ENCODE measurements at places on chromosomes 7 and 10.

DNA sequence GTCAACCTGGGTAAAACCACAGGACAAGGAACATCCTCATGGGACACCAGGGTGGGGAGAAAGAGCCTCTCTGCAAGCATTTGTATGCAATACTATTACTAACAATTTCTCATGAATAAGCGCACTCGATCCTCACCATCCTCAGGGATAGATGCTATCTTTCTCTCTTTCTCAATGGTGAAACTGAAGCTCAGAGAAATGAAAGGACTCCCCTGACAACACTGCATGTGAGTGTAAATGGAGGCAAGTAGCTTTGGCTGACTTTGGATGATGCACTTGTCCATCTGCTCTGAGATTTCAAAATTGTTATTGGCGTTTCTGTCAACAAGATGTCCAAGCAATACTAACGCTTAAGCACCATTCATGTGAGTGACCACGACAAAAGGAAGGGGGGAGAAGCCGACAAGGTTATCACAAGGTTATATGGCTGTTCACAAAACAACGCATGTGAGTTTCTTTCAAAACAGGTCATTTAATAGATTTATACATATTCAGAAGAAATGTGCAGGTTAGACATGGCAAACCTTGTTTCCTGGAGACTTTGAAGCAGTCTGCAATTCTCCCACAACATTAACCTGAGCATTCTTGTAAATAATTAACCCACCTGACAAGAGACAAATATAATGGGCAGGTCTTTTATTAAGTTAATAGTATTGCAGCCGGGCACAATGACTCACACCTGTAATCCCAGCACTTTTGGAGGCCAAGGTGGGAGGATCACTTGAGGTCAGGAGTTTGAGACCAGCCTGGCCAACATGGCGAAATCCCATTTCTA, 54.0 kb downstream of the IFIT5 start:
- no peak for DNase-seq

GRCh38 chr10:124728830-124729661, 15.1 kb downstream of the FAM53B start:
- no peak for DNase-seq

DNA sequence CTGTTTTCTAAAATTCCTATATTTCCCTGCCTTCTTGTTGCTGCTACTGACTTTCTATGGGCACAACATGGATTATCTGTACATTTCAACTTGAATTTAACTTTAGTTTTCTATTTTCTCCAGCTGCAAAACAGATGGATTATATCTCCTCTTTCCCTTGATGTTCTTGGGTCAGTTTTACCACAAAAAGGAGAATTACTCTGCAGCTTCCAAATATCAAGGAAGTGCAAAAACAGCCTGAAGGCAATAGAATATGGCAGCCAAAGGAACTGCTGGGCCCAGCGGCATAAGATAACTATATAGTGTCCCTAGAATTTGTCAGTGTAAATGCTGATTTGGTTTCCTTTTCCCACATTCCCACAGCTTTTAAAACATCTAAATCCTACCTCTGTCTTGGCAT, 29.1 kb downstream of the CPED1 start:
- DNase-seq: no peak

- DNase-seq: no peak
These were observed 13.2 kb upstream of the FRMPD2 start for GRCh38 chr10:48287417-48288391.

- no peak for DNase-seq
These were observed 96.4 kb downstream of the CTNNA3 start for GRCh38 chr10:67599597-67599996.

GRCh38 chr7:104264285-104264684, 56.5 kb upstream of the ORC5 start:
- DNase-seq: no peak

DNA sequence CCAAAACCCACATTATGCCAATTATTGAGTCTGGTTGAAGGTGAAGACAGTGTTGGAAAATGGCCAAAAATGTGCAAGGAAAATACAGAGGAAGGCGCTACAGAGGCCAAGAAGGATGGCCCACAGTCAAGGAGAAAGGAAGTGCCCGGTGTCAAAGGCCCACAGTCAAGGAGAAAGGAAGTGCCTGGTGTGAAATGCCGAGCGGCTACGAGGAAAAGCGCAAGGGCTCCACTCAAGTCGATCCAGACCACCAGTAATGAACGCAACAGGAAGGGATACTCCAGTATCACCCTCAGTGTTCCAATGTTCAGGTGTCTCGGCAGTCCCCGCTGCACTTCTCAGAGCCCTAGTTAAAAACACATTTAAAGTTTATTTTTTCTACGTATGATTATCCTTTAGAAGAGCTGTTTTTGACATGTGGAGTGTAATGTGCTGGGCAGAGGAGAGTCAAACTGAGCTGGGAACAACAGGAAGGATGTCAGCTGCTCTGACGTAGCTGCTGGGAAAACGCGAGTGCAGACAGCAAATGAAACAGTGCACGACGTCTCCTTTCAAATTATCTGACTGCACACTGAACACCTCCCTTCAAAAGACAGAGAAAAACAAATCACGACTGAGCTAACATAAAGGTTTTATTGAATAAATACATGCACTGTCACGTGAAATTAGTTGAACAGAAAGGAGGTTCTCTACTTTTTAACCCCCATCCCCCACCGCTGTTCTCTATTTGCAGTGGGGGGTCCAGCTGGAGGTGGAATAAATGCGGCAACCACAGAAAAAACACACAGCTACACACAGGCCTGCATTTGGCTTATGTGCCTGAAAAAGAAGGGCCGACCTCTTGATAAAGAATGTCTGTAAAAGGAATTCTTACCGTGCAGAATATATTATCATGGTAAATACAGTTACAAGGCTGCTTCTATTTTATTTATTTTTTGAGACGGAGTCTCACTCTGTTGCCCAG, 26.1 kb upstream of the NCAPG2 start:
- no peak for DNase-seq

GRCh38 chr7:36456138-36456537, 66.5 kb downstream of the ANLN start:
- no peak for DNase-seq

DNA sequence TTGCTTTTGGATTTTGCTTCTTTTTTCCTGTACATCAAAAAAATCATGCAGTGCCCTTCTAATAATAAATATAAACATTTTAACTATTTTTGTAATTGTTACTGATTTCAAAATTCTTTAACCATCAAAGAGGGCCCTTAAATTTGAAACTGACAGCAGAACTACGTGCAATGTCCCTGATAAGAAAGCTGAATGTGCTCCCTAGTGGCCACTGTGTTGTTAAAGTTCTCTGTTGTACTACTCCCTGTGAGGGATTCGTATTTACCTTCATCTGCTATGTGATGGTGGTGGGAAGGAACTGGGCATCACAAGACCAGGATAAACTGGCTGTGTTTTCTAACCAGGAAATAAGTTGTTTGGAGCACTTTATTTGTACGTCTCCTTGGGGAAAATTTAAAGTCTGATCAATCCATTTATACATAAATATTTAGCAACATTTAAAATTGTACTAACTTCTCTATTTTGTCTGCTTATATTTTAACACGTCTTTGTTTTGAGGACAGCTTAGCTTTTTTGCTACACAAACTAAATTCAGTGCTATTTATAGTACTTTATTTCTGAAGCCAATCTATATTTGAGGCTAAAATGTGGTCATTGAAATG, 322.4 kb downstream of the HGF start:
- no peak for DNase-seq

DNA sequence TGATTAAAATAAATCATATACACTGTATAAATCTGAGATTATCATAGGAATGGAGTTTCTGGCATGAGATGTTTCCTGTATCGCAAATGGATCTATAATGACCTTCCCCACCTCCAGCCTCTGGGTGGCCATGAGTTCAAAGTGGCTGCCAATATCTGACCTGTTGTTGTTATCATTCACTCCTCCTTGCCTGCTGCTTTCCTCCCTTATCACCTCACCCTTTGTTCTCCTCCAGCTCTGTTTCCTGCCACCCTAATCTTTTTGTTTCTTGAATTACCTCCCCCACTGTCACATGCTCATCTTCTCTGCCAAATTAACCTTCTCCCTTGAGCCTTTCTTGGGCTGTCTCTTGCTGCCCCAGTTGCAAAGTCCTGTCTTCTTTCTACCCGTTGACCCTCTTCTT, 12.0 kb downstream of the SCD start:
- no peak for DNase-seq

- DNase-seq: no peak
These were observed 223.1 kb upstream of the INHBA start for GRCh38 chr7:41925946-41926345.

GRCh38 chr10:77406764-77407430, 230.7 kb downstream of the KCNMA1 start:
- no peak for DNase-seq

DNA sequence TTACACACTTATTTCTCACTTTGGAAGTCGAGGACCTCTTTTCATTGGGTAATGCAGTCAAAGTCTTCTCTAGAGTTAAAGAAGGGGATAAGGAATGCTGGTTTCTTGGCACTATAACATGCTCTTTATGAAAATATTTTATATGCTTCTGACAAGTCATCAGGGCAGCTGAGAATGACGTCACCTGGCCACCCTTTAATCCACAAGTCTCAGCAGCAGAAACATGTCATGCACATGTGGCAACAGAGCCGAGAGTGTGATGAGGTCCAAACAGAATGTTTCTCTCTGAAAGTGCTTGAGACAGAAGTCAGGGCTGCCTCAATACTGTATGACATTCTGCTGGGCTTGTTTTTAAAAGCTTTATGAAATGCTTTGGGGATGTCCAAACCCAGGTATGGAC, 63.5 kb upstream of the C10orf90 start:
- no peak for DNase-seq

DNA sequence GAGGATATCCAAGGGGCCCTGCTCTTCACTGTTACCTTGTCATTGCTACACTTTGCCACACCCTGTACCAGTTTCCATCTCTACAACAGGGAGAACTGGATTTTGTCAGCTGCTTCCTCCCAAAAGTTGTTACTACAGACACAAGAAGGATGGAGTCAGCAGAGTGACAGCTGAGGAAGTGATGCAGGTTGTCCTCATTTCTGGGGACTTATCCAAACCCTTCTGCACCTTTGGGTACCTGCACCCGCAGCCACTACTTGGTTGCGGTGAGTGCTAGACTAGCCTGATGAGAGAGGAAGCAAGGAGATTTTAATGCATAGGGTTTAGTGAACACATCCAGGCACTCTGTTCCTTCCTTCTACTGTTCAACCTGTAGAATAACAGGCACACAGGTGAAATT, 281.0 kb downstream of the RPS24 start:
- no peak for DNase-seq

DNA sequence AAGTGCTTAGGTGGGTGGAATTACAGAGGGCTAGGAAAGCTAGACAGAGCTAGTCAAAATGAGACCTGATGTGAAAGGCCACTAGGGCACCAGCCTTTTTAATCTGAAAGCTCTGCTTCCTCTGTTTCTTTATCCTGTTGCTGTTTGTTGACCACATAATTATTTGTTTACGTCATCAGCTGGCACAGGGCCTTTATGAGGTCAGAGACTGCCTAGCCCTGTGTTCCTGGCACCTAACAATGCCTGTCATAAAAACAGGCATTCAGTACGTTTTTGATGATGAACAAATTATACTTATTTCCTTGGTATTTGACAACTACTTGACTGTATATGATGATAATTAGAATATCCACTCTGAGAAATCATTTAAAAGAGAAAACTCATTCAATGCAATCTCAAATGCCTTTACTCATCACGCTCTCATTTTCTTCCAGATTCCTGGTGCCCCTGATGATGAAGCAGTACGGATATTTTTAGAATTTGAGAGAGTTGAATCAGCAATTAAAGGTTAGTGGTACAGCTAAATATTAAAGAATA, 26.0 kb downstream of the RBM17 start:
- DNase-seq: no peak

DNA sequence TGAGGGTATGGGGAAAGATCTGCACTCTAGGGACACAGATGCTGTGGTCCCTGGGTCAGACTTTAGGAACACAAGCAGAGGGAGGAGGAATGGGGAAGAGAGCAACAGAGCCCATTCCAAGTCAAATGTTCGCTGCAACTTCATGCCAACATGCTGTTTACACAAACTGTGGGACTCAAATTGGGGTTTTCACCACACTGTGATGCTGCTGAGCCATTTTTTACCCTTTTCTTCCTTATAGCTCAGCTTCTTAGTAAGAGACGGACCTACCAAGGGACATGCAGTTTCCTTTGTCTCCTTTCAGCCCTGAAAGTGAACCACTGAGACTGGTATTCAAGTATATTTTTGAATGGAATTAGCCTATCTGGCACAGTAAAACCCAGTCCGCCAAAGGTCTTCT, 64.3 kb upstream of the AGK start:
- no peak for DNase-seq

DNA sequence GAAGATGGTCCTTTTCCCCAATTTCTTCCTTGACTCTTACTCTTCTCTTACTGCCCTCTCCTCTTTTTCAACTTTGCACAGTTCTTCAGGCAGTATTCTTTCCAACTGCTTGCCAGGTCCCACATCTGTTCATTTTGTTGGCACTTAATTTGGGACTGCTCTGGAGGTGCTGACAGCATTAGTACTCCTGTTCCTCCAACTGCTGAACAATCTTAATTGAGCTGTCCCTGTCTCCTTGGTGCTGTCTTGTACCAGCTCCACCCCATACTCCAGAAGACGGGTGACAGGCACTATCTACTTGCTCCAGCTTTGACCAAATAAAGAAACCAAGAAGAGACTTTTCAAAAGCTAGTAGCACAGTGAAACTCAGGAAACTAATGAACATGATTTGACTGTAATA, 160.0 kb downstream of the PDE1C start:
- no peak for DNase-seq

DNA sequence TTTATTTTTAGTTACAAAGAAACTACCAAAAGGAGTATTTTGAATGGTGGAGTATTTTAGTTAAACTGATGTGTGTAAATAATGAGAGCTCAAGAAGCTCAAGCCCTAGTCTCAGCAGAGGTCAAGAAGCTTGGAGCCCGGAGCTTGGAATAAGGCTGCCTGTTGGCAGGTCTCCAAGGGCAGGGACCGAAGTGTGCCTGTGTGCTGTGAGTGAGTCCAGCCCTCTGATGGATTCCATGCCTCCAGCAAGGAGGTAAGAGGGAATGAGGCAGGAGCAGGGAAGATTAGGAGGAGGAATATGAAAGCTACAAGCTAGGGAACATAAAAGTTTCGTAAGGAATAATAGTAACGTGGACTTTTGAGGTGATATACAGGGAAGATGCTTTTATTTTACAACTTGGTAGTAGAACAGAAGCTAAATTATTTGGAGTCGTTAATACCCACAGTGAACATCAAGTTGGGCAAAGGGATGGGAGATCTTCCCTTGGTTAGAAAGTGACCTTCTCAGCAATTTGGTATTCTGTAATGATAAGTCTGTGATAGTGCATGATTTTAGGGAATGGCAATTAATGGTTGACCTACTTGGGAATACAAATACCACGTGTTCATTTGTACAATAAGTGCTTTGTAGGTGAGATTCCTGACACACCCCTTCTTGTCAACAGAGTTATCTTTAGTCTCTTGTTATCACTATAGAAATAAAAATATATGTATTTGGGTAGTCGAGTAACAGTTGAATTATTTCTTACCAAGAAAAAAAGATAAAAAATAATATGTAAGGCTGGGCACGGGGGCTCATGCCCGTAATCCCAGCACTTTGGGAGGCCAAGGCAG, 4.6 kb downstream of the SEC23IP start:
- no peak for DNase-seq
